Tibial nerve (tissue), 4 donors: ENCODE measurements at places on chromosomes 2 and 18. TPM values are rescaled to one million over a fixed set of nuclear protein-coding genes. Genes with fewer than 3 reads are reported as not detected.

Gene C2orf74
- 20.0 TPM for total RNA-seq

GRCh38 chr18:57715671-57716070, 87.4 kb downstream of the ATP8B1 start:
- no peak overlapping the region for H3K4me3 ChIP-seq
- DNase-seq, result no peak
- H3K4me1 ChIP-seq, result no peaks in the 10 kb centered on the region

Gene C2orf80
- not detected for total RNA-seq

DNA sequence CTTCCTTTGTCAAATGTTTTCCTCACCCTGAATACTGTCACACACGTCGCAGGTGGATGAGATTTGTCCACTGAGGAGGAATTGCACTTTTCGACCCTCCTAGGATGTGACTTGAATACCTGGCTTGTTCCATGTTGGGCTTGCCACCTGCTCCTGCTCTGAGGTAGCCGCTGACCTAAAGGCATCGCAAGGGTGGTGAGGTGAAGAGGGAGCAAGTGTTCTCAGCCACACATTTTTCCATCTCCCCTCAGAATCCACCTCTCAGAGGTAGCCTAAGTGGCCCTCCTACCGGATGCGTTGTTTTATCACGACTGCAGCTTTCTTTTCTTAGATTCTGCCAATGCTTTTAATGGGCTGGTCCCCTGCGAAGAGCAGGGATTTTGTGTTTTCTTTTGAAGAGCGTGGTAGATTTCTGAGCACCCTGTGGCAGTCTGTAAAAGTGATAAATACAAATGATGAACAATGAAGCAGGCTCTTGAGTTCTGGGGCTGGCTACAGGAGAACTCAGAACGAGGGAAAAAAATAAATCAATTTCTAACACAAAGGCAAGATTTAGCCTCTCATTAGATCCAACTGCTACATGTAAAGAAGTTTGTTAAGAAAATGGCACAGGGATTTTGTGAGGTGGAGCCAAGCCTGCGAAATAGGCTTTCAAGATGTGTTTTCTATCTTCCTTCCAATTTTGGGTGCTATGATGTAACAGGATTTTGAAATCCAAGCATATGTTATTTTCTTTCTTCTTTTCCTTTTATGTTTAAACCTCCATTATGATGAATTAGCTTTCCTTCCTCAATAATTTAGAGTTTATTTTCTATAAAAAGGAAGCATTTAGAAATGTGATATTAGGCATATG, 386.7 kb downstream of the TGIF1 start:
- no peaks in the 10 kb centered on the region for H3K4me1 ChIP-seq
- H3K4me3 ChIP-seq, result no peak overlapping the region
- H3K27ac ChIP-seq, result no peak overlapping the region
- no peaks in the 10 kb centered on the region for H3K27me3 ChIP-seq

Gene SLC16A14
- 8.4 TPM for total RNA-seq

Gene RSAD2
- total RNA-seq, result 0.30 TPM

GRCh38 chr2:96859099-96859649, 1.4 kb upstream of the ANKRD39 start:
- DNase-seq, result no peak
- H3K4me1 ChIP-seq, result peaks cover 73% of the 10 kb centered on the region
- peak overlapping the region; percentile 84 for H3K27ac ChIP-seq
- H3K27me3 ChIP-seq, result no peaks in the 10 kb centered on the region
- peak overlapping the region; percentile 86 for H3K4me3 ChIP-seq

Gene PIEZO2
- 27.7 TPM for total RNA-seq

- H3K4me1 ChIP-seq, result no peaks in the 10 kb centered on the region
- H3K27ac ChIP-seq, result no peak overlapping the region
- DNase-seq, result no peak
- no peak overlapping the region for H3K4me3 ChIP-seq
- H3K36me3 ChIP-seq, result no peaks in the 10 kb centered on the region
These were observed 156.5 kb downstream of the MYO5B start for GRCh38 chr18:50038448-50038847.

- no peak overlapping the region for H3K4me3 ChIP-seq
- no peaks in the 10 kb centered on the region for H3K27me3 ChIP-seq
- no peaks in the 10 kb centered on the region for H3K36me3 ChIP-seq
- H3K27ac ChIP-seq, result no peak overlapping the region
- DNase-seq, result no peak
- H3K4me1 ChIP-seq, result no peaks in the 10 kb centered on the region
These were observed 219.1 kb downstream of the TRIB2 start for GRCh38 chr2:12935796-12936195.

DNA sequence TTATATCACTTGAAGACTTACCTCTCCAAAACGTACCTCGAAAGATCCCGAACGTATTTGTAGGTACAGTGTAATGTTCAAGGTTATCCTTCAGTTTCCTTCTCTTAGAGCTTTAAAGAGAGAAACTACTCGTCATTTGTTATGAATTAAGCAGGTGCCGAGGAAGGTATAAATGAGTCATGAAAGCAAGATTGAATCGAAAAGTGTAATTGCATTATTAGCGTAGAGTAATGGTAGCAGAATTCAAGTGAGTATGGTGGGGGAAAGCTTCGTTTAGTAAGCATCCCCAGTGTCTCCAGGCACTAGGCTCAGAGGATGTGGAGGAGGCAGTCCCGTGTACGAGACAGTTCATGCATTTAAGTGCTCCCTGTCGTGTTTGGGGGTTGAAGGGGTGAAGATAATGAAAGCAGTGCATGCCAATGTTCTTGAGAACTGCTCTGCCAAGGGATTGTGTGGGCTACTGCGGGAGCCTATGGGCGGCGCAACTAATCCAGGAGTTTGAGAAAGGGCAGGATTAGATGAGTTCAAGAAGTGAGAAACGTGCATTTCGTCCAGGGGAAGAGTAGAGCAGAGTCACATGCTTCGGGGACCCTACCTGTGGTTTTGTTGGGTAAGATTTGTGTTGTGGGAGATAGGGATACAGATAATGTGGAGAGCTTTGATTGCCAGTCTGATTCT, 858 bp downstream of the POLR1B start:
- H3K4me3 ChIP-seq, result peak overlapping the region; percentile 59
- H3K27me3 ChIP-seq, result no peaks in the 10 kb centered on the region
- no peak overlapping the region for H3K27ac ChIP-seq

Gene BOLL
- not detected for total RNA-seq

DNA sequence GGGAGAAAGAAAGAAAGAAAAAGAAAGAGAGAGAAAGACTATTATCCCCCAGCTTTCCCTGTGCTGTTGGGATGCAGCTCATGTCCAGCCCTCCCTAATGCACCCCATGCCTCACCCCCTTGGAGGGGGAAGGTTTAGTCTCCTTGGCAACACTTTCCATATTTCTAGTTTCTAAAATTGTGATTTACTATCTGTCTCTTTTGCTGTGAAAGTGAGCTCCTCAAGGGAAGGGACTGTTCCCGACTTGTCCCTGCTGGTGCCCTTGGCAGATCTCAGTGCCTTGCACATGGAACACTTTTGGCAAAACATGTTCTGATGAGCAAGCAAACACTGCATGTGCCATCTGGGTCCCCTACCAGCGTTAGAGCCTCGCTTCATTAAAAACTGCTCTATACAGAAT, 11.7 kb upstream of the NAPG start:
- no peak for DNase-seq
- H3K27ac ChIP-seq, result peak overlapping the region; percentile 84
- no peaks in the 10 kb centered on the region for H3K27me3 ChIP-seq

Gene E2F6
- total RNA-seq, result 13.4 TPM
